ENCODE measurements at places on chromosomes 2 and 18.

DNA sequence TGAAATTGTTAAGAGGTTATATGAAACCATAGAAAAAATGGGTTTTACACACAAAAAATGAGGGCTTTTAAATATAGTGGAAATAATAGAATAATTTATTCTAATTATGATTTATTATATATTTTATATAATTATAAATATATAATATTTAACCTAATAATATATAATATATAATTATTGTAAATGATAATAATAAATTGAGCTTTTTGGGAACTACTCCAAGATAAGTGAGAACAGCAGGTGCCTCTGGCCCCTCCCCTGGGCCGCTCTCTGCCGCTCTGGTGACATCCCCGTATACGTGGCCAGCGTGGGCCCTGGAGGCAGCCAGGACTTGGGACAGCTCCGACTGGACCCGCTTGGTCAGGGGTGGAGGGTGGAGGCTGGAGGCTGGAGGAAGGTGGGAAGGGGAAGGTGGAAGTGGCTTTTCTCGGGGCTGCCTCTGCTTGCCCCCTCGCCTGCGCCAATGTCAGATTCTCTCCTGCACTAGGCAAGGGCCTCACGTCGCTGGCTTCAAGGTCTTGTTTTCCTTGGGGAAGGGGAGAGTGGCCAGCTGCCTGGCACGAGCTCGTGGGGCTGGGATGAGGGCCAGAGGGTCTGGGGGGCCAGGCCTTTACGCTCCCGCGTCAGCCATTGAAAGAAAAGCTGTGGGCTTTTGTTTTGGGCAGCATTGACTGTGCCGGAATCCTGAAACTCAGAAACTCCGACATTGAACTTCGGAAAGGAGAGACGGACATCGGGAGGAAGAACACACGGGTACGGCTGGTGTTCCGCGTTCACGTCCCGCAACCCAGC is 54.8 kb downstream of the NFATC1 start:
- DNase-seq, result no peak

DNA sequence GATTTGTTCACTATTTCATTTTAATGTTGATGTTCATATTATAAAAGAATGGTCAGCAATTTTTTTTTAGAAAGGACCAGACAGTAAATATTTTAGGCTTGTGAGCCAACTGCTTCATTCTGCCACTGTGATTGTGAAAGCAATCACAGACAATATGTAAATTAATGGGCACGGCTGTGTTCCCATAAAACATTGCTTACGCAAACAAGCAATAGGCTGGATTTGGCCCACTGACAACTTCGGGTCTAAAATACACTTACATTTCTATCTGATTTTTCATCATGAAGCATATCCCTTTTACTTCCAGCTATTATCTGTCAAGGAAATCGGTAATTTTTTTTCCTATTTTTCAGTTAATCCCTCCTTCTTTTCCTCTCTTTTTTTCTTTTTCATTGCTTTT is 182.2 kb upstream of the CDH2 start:
- DNase-seq, result no peak

DNA sequence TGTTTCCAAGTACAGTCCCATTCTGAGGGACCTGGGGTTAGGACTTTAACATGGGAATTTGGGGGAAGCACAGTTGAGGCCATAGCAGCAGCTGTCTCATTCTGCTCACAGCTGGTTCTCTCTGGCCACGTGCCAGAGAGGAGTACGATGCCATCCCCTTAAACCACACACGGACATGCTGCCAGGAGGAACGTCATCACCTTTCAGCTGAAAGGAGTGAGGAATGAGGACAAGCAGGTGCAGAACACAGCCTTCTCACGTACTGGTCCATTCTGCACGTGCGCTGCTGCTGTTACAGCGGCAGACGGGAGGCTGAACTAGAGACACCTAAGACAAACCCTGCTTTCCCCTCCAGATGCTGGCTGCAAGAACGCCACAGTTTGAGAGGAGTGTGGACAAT is 33.5 kb downstream of the ODC1 start:
- no peak for DNase-seq

DNA sequence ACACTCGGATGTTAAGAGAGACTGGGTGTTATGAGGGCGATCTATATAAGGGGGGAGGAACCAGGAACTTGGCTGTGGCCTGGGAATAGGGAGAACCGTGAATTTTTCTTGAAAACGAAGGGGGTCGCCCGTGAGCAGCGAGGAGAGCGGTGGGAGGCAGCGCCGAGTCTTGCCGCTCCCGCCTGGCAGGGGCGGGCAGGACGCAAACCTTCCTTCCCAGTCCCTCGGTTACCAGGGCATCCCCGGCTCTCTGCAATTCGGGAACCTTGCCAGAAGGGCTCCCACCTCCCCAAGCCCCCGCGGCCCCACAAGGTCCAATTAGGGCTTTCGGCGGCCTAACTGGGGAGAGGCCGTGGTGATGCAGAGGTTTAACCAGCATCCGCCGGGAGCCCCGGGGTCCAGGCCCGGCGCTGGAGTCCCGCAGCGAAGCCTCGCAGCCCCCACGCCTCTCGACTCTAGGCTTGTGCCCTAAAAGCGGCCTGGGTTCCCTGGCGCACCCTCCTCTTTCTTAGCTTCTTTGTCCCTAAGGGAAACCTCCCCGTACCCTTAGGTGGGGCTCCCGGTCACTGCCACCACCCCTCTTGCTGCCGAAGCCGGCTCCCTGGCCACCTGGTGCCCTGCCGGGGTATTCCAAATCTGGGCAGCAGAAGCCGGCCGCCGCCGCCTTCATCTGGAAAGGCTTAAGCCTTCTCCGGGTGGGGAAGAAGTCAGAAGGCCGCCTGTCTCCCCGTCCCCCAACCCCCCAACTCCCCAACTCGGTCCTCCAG is 680 bp upstream of the FHOD3 start:
- DNase-seq, result peak; percentile 24

DNA sequence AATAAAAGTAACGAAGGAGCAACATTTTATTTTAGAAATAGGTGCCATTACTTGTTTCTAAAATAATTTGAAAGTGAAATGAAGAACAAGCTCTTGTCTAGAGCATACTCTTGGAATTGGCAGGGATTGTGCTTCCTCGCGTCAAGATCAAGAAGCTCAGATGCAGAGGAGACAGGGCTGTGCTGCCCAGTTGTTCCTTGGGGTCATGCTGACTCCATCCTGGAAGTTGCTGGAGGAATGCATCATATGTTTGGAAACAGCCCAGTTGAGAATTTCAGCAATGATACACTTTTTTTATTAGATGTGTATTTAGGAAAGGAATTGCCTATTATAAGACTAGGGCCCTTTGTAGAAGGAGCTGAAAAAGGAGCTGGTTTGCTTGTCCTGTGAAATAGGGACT is 17.2 kb downstream of the LTBP1 start:
- no peak for DNase-seq

DNA sequence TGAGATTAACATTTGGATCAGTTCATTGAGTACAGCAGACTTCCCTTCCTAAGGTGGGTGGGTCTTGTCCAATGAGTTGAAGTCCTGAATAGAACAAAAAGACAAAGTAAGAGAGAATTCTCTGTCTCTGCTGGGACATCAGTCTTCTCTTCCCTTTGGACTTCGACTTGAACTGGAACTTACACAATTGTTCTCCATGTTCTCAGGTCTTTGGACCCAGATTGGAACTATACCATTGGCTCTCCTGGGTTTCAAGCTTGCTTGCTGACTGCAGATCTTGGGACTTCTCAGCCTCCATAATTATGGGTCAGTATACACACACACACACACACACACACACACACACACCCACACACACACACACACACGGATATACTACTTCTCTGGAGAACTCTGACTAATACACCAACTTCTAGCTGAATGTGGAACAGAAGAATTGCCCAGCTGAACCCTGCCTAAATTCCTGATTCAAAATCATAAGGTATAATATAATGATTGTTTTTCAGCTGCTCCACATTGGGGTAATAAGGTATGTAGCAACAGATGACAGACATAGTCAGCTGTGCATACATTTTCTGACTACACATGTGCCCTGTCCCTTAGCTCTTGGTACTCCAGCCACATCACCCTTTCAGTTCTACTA is 214.0 kb downstream of the TGIF1 start:
- DNase-seq, result no peak

DNA sequence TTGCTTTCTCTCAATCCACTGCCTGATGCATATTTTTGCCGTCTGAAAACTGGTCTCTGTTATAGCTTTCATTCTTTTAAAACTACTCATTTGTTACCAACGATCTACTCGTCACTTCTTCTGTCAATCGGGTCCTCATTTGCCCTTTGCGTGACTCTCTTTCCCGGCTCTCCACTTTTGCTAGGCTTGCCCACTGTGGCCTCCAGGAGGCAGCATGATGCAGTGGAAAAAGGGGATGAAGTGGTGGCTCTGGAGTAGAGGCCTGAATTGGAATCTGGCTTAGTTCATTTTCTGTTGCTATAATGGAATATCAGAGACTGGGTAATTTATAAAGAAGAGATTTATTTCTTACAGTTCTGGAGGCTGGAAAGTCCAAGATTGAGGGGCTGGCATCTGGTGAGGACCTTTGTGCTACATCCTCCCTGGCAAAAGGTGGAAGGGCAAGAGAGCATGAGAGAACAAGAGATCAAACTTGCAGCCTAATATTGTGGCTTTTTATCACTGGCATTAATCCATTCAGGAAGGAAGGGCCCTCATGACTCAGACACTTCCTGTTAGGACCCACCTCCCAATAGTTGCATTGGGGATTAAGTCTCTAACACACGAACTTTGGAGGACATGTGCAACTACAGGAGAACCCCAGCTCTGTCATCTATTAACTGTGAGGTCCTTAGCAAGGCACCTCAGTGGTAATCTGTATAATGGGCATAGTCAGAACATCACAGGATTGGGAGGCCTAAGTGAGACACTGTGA is 15.4 kb downstream of the GDF7 start:
- DNase-seq, result no peak

DNA sequence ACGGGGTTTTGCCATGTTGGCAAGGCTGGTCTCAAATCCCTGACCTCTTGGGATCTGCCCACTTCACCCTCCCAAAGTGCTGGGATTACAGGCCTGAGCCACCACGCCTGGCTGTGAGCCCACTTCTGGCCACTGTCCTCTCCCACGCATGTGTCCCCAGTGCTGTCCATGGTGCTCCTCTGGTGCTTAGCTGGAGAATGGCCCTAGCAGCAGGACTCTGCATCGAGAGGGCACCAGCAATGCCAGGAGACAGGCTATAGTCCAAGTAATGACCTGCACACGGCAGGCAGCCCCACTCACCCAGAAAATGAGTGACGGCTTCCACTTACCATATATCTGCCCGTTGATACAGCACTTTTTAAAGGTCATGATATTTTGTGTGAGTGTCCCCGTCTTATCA is 66.3 kb upstream of the NARS1 start:
- DNase-seq, result no peak

DNA sequence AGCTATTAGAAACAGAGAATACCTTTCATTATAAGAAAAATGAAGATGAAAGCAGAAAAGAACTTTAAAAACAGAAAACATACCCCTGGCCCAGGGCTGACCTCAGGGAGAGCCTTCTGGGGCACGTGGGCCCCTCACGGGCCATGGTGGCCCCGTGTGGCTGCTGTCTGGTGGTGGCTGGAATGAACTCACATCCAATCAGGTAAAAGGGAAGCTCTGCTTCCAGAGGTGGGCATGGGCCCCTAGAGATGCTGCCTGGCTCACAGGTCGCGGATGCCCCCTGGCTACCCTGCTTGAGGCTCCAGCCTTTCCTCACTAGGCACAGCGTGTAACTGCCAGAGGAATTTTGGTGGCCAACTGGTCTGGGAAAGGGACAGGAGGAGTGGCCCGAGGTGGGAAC is 16.6 kb downstream of the SNORC start:
- no peak for DNase-seq

GRCh38 chr18:23330423-23330822 is 122.7 kb upstream of the RIOK3 start:
- DNase-seq, result no peak

DNA sequence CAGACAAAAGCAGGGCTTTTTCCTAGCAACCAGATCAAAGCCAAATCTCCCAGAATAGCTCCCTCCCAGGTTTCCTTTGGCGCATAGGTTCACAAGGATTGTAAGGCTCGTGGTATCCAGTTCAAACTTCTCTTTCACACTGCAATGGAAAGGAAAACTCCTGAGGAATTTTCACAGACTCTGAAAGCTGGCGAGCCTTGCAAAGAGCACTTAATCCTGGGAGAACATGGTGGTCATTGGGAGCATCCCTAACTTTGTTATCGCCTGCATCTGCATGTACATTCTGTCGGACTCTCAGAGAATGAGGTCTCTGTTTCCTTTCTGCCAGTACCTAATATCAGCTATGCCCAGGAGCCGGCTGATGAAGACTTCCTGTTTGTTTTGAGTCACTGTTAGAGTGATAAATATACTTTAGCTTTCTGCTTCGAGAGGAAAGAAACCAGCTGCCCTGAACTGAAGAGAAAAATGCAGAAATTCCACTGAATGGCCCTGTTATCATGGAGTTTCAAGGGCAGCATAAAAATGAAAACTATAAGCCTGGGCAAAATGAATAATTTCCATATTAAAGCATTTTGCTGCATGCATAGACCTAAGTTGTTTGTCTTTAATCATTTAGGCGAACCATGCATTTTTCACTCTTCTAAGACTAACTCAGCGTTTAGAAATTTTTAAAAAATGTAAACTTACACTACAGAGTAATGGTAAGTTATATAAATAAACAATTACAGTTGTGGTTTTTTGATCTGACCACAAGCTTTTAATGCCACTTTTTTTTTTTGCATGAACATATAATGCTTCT is 76.4 kb upstream of the ZEB2 start:
- no peak for DNase-seq

DNA sequence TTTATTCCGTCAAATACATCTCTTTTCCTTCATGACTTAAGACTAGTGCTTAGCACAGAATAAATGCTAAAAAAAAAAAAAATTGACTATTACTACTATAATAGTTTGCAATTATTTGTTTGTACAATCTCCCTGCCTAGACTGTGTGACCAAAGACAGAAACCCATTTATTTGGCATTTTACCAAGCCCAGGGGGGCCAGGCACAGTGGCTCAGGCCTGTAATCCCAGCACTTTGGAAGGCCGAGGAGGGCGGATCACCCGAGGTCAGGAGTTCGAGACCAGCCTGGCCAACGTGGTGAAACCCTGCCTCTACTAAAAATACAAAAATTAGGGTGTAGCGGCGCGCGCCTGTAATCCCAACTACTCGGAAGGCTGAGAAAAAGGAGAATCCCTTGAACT is 1.4 kb downstream of the ASB3 start:
- DNase-seq, result no peak

DNA sequence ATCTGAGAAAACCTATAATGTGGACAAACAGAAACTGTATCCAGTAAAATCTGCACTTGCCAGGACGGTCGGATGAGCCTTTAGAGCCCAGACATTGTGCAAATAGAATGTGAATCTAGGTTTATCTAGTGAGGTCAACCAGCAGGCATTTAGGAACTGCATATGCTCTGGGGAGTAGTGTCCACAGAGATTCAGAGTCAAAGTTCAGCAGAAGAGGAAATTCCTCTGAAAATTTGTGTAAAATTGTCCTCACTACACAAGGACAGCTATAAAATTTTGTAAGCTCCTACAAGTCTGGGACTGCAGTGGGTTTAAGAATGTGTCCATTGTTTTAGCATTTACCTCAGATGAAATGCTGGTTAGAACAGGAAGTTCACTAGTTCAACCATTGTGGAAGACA is 9.8 kb upstream of the NDUFV2 start:
- no peak for DNase-seq

GRCh38 chr2:162908567-162908966 is 70.0 kb upstream of the KCNH7 start:
- no peak for DNase-seq

Measured in activated CD4-positive, alpha-beta memory T cell treated with anti-CD3 and anti-CD28 coated beads for 36 hours (primary cell).